Dermis microvascular lymphatic vessel endothelial cell (primary cell): ENCODE measurements at places on chromosomes 4 and X. TPM values are rescaled to one million over a fixed set of nuclear protein-coding genes. Genes with fewer than 3 reads are reported as not detected.

The MAGEC1 gene
- not detected in 2 replicates for total RNA-seq

The TLR1 gene
- 5.3 and 6.1 TPM in 2 replicates for total RNA-seq

The DGKK gene
- total RNA-seq: not detected in 2 replicates

The SLC4A4 gene
- total RNA-seq: not detected in 2 replicates

The ANKRD17 gene
- 43.0 and 62.1 TPM in 2 replicates for total RNA-seq

The GPR50 gene
- not detected in 2 replicates for total RNA-seq

The ERAS gene
- total RNA-seq: not detected in 2 replicates

The MAOB gene
- total RNA-seq: 0.13 TPM in 1 of 2 replicates, not detected in the other

The POLR2B gene
- 70.9 and 83.7 TPM in 2 replicates for total RNA-seq

The MMRN1 gene
- 1,510 and 3,426 TPM in 2 replicates for total RNA-seq

The GRID2 gene
- total RNA-seq: not detected in 2 replicates

The PIM2 gene
- total RNA-seq: 3.3 and 3.9 TPM in 2 replicates

The CDX4 gene
- total RNA-seq: not detected in 2 replicates

The ZNF711 gene
- total RNA-seq: 3.5 and 6.8 TPM in 2 replicates

The NDUFB11 gene
- 63.5 and 69.4 TPM in 2 replicates for total RNA-seq

The ALB gene
- not detected in 2 replicates for total RNA-seq

The PNMA5 gene
- total RNA-seq: not detected in 2 replicates

The ODAM gene
- not detected in 2 replicates for total RNA-seq

The MAGEB1 gene
- total RNA-seq: not detected in 2 replicates

The ABCG2 gene
- 11.6 and 13.6 TPM in 2 replicates for total RNA-seq

The MAGEB16 gene
- total RNA-seq: not detected in 2 replicates

The POF1B gene
- total RNA-seq: 3.7 and 4.3 TPM in 2 replicates

The TET2 gene
- total RNA-seq: 5.4 and 8.0 TPM in 2 replicates

The ADGRG2 gene
- total RNA-seq: not detected in 2 replicates

The PCDH7 gene
- total RNA-seq: under 0.01 and 0.51 TPM in 2 replicates

The CCDC158 gene
- not detected in 2 replicates for total RNA-seq

The PALLD gene
- total RNA-seq: 15.3 and 23.4 TPM in 2 replicates

The ALPK1 gene
- 1.0 and 1.2 TPM in 2 replicates for total RNA-seq

The GPR34 gene
- not detected in 2 replicates for total RNA-seq

The MAGEE2 gene
- total RNA-seq: not detected in 2 replicates

The PCYT1B gene
- total RNA-seq: under 0.01 TPM in 1 of 2 replicates, not detected in the other

The LRRC66 gene
- under 0.01 and 0.13 TPM in 2 replicates for total RNA-seq

The JCHAIN gene
- total RNA-seq: not detected in 2 replicates

The MAGEA12 gene
- total RNA-seq: not detected in 2 replicates

The MSL3 gene
- 20.1 and 21.2 TPM in 2 replicates for total RNA-seq

The CFAP47 gene
- not detected in 2 replicates for total RNA-seq

The EDA gene
- 1.2 and 2.5 TPM in 2 replicates for total RNA-seq

The ZMYM3 gene
- 8.5 and 12.1 TPM in 2 replicates for total RNA-seq

The GNRHR gene
- total RNA-seq: not detected in 2 replicates

The MMGT1 gene
- total RNA-seq: 5.4 and 6.3 TPM in 2 replicates

The GLUD2 gene
- 0.51 and 0.63 TPM in 2 replicates for total RNA-seq

The GPR78 gene
- not detected in 2 replicates for total RNA-seq
